Vagina (tissue), 2 donors: ENCODE measurements at places on chromosomes 5 and 9.

- DNase-seq = no peak
These were observed 270.3 kb upstream of the MAP3K1 start for GRCh38 chr5:56545016-56545415.

DNA sequence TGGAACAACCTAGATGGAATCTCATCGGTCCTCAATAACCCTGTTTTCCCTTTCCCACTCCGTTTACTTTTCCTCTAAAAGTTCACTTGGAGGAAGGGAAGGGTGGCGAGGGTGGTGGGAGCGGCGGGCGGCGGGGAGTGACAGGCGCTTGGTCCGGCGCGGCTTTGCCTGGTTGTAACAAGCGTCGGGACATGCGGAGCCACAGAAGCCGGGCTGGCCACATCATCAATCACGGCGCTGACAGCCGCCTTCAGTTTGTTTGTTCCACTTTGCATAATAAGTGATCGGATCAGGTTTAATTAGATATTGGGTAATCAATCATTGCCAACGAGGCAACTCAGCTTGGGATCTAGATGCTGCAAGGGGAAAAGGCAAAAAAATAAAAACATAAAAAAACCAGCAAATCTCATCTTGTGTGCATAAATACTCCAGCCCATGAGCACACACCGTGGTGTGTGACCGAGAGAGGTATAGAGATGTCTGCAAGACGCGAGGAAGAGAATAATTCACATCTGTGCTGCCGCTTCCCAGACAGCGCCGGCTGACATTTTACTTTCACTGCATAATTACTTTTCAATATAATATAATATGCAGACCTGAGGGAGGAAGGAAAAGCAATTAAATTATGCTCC lies 396.2 kb upstream of the IRX4 start:
- DNase-seq = no peak

- DNase-seq = no peak
These were observed 527.8 kb upstream of the ZNF608 start for GRCh38 chr5:125274211-125274610.

DNA sequence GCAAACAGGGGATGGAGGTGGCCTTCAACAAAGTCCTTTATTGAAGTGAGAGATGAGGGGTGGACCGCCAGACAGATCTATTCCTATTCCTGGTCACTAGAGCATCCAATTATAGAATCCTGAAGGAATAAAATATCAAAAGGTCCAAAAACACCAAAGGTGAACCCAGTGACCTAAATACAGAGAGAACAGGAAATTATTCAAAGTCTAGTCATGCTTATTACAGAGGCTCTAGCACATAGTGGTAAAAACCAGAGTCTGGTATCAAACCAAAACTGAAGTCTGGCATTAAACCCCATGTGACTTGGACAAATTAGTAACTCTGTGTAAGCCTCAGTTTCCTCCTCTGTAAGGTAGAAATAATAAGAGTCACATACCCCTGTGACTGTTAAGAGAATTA lies 100.5 kb upstream of the SNX2 start:
- DNase-seq = no peak

DNA sequence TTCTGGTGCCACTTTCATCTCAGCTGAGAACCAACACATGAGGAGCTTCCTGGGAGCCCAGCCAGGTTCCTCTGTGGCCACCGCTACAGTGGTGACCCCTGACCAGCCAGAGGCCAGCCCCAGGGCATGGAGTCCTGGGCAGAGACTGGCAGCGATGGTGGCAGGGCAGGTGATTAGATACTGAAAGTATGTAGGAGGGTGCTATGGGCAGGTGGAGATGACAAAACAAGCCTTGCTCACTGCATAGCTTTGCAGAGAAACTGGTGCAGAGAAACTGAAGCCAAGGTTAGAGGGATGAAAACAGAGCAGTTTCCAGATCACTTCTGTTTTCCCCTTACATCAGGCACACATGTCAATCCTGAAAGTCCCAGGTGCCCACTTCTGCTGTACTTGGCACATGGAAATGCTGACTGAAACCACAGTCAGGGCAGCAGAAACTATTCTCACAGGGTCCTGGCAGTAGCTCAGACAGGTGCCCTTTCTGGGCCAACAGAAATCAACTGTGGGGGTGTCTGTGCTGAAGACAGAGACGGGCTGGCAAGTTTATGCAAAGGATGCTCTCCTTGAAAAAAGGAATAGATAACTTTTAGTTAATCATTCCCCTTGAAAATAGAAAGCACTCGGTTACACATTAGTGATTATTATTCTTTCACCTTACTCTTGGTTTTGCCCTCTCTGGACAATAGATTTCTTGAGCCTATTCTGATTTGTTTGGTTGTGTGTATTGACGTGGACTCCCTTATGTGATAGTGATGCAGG lies 90.3 kb downstream of the ANKRD55 start:
- no peak for DNase-seq

GRCh38 chr5:168984135-168984675 lies 316.7 kb downstream of the SLIT3 start:
- no peak for DNase-seq

DNA sequence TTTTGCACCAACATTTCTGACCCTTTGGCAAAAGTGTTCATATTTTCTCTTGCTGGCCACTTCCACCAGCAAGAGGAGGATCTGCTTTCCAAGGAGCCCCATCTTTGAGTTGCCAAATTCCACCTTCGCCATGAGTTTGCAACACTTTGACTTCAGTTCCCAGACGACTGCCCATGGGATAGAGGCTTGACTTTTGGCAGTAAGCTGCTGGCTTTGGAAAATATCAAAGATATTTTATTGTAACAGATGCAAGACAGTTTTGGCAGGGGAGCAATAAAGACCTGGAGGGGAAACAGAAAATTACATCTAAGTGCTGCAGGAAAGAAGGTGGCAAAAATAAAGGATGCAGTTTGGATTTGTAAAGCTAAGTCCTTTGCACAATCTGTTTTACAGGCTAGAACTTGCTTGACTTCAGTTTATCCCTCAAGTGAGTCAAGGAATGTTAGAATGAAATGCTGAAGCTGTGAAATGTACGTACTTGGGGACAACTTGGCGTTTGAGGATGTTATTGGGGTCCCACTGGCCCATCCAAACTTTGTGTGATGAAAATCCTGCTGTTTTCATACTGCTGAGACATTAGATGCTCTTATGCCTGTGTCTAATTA lies 232.9 kb downstream of the GOLPH3 start:
- no peak for DNase-seq

DNA sequence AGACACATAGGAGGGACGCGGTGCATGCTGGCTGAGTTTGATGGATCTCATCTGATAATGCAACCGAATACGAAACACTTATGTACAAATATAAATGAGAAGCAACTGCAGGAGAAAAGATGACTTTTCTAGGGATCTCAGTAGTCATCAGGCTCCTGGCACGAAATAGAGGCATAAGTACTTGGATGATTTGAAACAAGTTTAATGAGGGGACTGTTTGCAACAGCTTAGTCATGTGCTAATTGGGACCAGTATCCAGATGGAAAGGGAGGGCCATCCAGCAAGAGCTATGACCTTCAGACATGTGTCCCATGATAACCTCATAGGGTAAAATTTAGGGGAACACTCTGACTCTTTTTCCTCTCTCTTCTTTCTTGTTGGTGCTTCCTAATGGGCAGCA lies 123.0 kb downstream of the EGFLAM start:
- DNase-seq = no peak

DNA sequence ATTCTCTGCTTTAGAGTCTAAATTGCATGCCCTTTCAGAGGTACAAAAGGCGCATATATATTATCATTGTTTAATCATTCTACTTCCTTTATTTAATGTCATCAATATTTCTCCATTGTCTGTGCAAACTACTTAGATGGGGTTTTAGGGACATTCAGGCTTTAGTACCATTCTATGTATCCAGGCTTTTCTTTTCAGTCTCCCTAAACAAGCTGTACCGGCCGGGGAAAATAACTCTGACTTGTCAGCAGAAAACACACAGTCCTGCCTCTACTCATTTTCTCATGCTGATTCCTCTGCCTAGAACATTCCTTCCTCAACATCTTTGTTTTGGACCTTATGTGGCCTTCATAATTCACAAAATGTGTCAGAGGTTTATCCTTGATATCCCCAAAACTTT lies 392.1 kb upstream of the DAB2 start:
- DNase-seq = no peak

DNA sequence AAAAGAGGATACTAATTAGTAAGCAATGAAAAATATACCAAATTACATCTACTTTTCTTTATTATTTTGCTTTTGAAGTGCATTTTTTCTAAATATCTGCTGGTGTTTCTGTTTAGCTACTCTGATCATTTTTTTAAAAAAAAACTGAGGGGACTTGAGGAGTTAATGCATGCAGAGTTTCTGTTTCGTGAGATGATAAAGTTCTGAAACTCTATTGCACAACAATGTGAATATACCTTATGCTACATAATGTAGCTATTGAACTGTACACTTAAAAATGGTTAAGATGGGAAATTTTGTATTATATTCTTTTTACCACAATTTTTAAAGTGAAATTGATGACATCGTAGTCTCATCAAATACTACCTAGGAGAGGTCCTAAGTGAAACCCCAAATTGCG lies 288.3 kb upstream of the NR4A3 start:
- no peak for DNase-seq

DNA sequence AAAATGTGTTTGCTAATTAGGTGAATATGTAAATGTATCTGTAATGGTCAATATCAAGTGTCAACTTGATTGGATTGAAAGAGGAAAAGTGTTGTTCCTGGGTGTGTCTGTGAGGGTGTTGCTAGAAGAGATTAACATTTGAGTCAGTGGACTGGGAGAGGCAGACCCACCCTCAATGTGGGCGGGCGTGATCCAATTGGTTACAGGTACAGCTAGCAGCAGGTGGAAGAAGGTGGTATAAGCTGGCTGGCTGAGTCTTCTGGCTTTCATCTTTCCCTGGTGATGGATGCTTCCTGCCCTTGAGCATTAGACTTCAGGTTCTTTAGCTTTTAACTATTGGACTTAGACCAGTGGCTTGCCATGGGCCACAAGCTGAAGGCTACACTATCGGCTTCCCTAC lies 779.0 kb upstream of the CTNND2 start:
- DNase-seq = no peak

GRCh38 chr5:91730026-91730425 lies 346.9 kb upstream of the ARRDC3 start:
- DNase-seq = no peak

DNA sequence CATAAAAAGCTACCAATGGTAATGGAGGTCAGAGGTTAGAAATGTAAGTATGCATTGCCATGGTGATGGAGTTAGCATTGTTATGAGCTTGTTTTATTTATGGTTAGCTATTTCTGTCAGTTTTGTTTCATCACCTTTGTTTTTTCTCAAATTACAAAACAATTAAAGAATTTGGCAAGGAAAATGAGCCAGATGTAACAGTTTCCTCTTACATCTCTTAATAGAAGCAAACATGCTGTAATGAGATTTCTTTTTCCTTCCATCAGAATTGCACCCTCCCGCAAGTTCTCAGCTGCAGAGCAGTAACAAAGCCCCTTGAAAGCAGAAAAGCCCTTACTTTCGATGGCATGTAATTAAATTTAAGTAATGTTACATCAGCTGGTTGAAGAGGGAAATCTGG lies 233.0 kb downstream of the SGCD start:
- DNase-seq = no peak

DNA sequence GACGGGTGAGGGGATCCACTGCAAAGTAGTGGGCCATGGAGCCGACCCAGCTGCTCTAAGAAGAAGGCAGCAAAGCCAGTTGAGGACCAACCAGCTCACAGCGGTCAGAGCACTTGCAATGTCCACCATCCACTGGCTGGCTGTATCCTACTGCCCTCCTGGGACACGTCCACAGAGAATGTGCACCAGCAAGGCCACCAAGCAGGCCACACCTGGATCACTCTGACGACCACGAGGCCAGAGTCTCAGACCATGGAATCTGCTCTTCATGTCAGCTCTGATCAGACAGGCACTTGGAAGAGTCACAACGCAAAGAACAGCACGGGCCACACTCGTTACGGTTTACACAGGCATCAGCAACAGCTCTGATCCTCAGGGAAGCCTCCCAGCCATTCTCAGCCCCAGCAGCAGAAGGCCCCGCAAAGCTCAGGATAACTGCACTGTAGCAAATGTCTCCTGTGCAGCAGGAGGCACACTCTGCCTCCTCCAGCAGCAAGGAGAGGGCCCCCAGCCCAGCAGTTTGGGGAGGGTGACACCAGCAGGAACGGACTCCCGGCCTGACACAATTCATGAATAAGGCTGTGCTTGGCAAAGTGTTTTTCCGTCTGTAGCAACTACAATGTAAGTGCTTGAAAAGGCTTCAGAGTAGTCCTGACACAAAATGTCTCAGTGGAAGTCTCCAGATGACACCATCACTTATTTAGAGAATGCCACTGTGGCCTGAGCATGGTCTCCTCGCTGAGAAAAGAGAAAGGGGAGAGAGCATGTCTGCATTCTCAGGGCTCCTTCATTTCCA lies 15.7 kb downstream of the SEMA4D start:
- DNase-seq = no peak

DNA sequence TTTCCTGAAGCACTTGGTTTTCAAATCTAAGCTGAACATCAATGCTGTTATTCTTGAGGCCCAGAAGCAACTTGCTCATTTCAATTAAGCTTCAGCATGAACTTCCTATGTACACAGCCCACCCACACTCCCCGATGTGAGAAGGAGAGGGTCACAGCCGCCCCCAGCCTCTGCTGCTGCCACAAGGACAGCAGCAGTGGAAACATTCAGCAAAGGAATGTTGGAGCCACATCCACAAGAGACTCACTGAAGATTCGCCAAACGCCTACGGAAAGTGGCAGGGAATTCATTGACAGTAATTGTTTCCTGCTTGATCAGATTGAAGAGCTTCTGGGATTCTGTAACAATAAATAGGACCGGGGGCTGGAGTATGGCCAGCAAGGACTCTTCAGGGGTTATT lies 2.9 kb downstream of the TGFBI start:
- no peak for DNase-seq

DNA sequence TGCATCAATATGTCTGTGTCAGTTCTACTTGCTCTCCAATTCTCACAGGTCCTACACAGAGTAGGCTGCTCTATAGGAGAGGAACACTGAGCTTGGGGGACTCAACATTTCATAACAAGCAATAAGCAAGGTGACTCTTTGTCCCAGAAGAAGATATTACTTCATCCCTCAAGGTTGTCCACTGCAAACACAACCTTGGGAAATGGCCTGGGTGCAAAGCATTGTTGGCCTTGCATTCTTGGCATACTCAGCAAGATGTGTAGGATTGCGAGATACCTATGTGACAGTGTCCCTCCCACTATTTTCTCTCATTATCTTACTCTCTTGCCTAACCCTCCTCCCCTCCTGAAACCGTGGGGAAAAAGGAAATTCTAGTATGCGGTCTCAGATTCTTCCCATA lies 169.8 kb upstream of the FREM1 start:
- no peak for DNase-seq
